ENCODE measurements at places on chromosomes 12 and 14.

DNA sequence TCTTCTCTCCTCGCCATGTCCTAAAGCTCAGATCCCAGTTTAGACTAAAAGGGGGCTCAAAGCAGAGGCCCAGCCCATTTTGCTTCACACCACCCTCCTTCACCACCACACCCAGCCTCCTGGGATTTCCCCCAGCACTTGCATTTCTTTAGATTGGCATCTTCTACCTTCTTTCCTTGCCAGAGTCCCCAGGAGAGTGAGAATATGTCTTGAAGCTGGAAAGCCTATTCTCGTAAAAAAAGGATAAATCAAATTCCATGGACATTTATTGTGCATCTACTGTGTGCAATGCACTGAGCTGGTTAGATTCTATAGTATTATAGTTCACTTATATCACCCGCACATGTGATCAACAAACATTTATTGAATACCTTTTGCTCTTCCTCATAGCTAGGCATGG lies 10.2 kb downstream of the FBXW8 start:
- H3K4me1 ChIP-seq: peaks cover 16% of the 10 kb centered on the region
- H3K36me3 ChIP-seq: no peaks in the 10 kb centered on the region
- H3K27ac ChIP-seq: no peak overlapping the region
- no peaks in the 10 kb centered on the region for H3K27me3 ChIP-seq

GRCh38 chr12:131923260-131923659 lies 5.8 kb upstream of the PUS1 start:
- no peaks in the 10 kb centered on the region for H3K27me3 ChIP-seq
- H3K27ac ChIP-seq: no peak overlapping the region
- DNase-seq: no peak

- peaks cover 12% of the 10 kb centered on the region for H3K36me3 ChIP-seq
- H3K4me1 ChIP-seq: no peaks in the 10 kb centered on the region
- no peak for DNase-seq
- H3K27me3 ChIP-seq: no peaks in the 10 kb centered on the region
- H3K27ac ChIP-seq: no peak overlapping the region
- no peak overlapping the region for H3K4me3 ChIP-seq
Measured at GRCh38 chr12:105190530-105190929, 45.4 kb downstream of the APPL2 start.

GRCh38 chr12:9143137-9143536 lies 27.4 kb upstream of the A2M start:
- H3K36me3 ChIP-seq: no peaks in the 10 kb centered on the region
- peaks cover 28% of the 10 kb centered on the region for H3K27me3 ChIP-seq
- no peaks in the 10 kb centered on the region for H3K4me1 ChIP-seq
- H3K27ac ChIP-seq: no peak overlapping the region

DNA sequence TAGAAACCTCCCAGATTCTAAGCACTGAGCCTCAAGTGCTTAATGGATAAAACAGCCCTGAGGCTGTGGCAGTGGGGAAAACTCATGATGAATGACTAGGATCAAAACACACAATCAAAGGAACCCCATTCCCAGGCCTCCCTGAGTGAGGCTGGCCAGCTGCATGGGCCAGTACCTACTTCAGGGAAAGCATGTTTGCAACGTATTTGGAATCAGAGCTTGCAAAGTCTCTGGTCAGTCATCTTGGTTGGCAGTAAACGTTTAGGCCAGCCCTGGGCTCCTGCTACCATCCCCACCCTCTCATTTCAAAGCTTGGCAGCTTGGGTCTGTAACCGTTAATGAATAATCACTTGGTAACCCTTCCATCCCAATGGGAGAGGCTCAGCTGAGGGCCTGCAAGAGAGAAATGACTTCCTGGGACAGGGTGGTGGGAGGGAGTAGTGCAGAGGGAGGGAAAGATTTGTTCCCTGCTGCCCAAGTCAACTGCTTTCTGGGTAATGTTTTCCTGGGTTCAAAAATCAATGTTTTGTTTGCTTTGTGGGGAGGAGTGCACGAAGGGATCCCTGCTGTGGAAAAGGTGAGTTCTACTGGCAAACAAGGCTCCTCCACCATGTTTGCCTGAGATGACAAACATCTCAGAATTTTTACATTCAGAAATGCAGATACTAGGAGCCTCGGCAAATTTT lies 2.0 kb upstream of the RNASE8 start:
- no peaks in the 10 kb centered on the region for H3K36me3 ChIP-seq
- no peak for DNase-seq
- no peaks in the 10 kb centered on the region for H3K27me3 ChIP-seq
- no peak overlapping the region for H3K4me3 ChIP-seq
- no peaks in the 10 kb centered on the region for H3K4me1 ChIP-seq
- H3K27ac ChIP-seq: no peak overlapping the region

- no peak overlapping the region for H3K4me3 ChIP-seq
- H3K27ac ChIP-seq: no peak overlapping the region
- no peaks in the 10 kb centered on the region for H3K27me3 ChIP-seq
- peak; percentile 68 for DNase-seq
- H3K36me3 ChIP-seq: no peaks in the 10 kb centered on the region
Measured at GRCh38 chr12:66087365-66087943, 43.1 kb downstream of the LLPH start.

DNA sequence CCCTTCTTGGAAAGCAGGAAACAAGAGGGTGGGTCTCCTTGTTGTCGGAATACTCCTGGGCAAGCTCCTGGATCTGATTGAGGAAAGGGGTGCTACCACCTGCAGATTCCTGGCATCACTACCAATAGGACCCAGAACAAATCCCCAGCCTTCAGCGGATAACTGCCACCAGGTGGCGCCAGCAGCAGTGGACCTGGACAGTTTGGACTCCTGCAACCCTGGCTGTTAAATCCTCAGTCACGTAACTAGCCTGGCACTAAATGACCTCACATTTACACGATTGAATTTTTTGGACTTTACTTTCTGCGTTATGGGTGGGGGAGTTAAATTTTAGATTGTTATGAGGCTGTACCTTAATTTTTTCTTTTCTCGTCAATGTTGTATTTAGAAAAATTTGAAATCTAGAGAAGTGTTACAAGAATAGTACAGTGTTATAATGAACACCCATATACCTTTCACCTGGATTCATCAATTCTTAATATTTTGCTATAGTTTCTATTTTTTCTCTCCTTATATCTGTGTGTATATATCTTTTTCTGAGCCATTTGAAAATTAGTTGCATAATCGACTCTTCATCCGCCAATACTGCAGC lies 95.6 kb downstream of the GAS2L3 start:
- H3K27me3 ChIP-seq: no peaks in the 10 kb centered on the region
- H3K36me3 ChIP-seq: no peaks in the 10 kb centered on the region
- H3K4me3 ChIP-seq: no peak overlapping the region
- no peak overlapping the region for H3K27ac ChIP-seq

GRCh38 chr12:47302111-47302671 lies 222.4 kb upstream of the AMIGO2 start:
- no peaks in the 10 kb centered on the region for H3K36me3 ChIP-seq
- H3K27ac ChIP-seq: no peak overlapping the region
- H3K4me3 ChIP-seq: no peak overlapping the region
- H3K27me3 ChIP-seq: no peaks in the 10 kb centered on the region
- no peaks in the 10 kb centered on the region for H3K4me1 ChIP-seq

- no peak overlapping the region for H3K4me3 ChIP-seq
- no peaks in the 10 kb centered on the region for H3K4me1 ChIP-seq
- DNase-seq: no peak
Measured at GRCh38 chr12:52633383-52633782, 15.0 kb upstream of the KRT73 start.

DNA sequence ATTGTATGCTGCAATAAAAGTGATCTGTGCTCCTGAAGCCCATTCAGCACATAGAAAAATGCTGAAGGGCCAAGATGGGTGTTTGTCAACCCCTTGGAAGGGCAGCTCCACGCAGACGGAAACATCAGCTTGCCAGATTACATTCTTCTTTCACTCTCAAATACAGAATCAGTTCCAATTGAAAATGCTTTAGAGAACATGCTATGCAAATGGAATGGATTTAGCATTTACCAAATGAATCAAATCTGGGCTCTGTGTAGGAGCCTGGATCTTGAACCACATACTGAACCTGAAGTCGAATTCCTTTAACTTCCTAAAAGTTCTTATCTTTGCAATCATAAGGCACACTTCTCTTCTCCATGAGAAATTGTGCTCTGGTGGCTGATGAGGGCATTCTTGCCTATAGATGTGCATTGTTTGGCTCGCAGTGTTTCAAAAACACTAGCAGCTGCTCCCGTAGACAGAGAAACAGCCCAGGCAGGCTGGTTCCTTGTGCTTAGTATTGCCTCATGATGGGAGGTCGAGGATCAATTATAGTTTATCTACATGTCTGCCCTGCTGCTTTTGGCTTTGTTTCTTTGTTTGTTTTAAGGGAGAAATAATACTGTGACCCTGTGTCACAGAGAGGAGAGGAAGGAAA lies 489.8 kb upstream of the FLRT2 start:
- no peak overlapping the region for H3K4me3 ChIP-seq
- H3K4me1 ChIP-seq: no peaks in the 10 kb centered on the region
- H3K27ac ChIP-seq: no peak overlapping the region
- no peak for DNase-seq
- no peaks in the 10 kb centered on the region for H3K27me3 ChIP-seq
- no peaks in the 10 kb centered on the region for H3K36me3 ChIP-seq

- H3K4me3 ChIP-seq: no peak overlapping the region
- no peaks in the 10 kb centered on the region for H3K4me1 ChIP-seq
- no peak overlapping the region for H3K27ac ChIP-seq
Measured at GRCh38 chr12:14473707-14474287, 93.9 kb downstream of the PLBD1 start.

DNA sequence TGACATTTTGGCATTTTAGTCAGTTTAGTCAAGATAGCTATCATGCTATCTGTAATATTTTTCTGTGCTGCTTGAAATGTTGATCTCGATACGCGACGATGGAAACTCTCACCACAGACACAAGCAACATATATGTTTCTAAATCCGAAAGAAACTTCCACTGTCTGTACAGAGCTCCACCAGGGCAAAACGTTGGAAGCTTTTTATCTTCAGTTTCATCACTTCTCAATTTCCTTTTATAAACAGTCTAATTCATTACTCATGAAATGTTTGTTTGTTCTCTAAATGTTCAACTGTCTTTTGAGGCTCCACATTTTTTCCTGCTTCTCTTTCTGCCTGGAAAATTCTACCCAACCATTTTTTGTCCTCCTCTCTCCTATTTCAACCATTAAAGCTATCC lies 737.6 kb downstream of the SLC16A7 start:
- no peak overlapping the region for H3K27ac ChIP-seq
- DNase-seq: no peak
- no peak overlapping the region for H3K4me3 ChIP-seq
- no peaks in the 10 kb centered on the region for H3K36me3 ChIP-seq

DNA sequence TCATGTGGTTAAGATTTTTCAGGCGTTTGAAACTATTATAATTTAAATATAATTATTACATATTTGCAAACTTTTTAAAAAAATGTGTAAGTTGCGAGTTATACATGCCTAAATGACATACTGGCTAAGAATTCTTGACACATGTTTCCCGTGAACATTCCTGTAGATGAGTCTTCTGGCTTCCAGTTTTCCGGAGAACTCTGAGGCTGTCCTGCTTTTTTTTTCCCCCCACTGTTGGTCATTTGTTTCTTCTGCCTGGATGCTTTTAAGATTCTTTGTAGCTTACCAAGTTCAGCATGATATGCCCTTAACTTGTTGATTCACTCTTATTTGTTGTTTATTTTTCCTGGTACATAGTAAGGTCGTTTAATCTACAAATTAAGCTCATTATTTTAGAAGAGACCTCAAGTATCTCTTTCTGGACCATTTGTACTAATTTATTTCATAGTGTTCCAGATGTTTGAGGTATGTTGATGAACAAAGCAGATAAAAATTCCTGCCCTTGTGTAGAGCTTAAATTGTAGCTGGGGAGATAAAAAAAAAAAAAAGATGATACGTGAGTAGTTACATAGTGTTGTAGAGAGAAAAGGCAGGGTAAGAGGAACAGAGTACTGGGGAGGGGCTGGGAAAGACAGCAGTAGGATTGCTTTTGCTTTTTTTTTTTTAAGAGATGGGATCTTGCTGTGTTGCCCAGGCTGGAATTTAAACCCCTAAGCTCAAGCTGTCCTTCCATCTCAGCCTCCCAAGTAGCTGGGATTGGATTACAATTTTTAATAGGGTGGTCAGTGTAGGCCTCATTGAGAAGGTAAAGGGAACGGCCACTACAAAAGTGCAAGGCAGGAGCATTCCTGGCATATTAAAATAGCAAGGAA lies 32.8 kb downstream of the ARHGAP5 start:
- no peak overlapping the region for H3K4me3 ChIP-seq
- no peaks in the 10 kb centered on the region for H3K36me3 ChIP-seq
- no peaks in the 10 kb centered on the region for H3K4me1 ChIP-seq

DNA sequence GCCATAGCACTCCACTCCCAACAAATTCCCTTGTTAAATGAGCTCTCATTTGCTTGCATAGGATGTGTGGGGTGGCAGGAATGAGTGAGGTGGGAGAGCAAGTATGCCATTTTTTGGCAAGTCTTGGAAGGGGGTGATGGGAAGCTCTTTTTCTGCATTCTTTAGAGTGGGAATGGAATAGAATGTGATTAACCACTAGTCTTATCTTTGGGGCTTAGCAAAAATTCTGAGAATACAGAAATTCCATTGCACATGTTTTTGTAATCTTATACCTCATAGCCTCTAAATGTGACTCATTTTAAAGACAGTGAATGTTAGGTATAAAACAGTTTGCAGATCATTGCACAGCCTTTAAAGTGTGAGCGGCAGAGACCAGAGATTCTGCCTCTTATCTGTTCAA lies 28.4 kb upstream of the NEDD1 start:
- H3K4me3 ChIP-seq: no peak overlapping the region
- no peaks in the 10 kb centered on the region for H3K4me1 ChIP-seq
- DNase-seq: no peak
- no peaks in the 10 kb centered on the region for H3K36me3 ChIP-seq

DNA sequence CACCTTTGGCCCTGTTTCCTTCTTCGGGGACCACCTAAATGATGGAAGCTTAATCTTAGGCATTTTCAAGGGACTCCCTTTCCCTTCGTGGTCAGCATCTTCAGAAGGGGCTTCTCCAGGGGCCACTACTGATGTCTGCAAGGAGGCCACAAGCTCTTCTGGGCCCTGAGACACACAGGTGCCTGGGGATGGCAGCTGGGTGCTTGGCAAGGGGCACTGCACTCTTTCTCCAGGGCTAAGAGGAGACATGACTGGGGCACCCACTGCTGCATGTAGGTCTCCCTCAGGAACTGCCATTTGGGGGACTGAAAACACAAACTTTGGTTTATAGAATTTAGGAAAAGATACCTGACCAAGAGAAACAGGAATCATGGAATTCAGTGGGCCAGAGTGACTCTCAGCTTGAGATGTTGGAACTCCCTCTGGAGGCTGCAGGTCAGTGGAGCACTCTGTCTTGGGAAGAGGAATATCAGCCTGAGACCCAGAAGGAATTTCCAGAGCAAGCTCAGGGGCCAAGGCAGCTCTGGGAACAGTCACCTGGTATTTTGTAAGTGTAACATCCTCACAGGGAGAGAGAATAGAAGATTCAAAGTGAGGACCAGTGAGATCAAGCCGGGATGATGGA lies 16.0 kb downstream of the PLD4 start:
- H3K27ac ChIP-seq: no peak overlapping the region
- H3K36me3 ChIP-seq: no peaks in the 10 kb centered on the region
- H3K4me1 ChIP-seq: no peaks in the 10 kb centered on the region
- no peak for DNase-seq
